Activated CD4-positive, alpha-beta T cell treated with anti-CD3 and anti-CD28 coated beads, Interleukin-2, Interleukin-6, amounts not matched to agents 100 ng/mL and 50 ng/mL, durations not matched to agents 16 hours and 8 hours (primary cell): ENCODE measurements at places on chromosomes 3 and 15.

GRCh38 chr3:78871048-78871447 lies 896.8 kb downstream of the ROBO1 start:
- no peak for DNase-seq

GRCh38 chr15:40425681-40426080 lies 15.1 kb upstream of the BAHD1 start:
- no peak for DNase-seq

DNA sequence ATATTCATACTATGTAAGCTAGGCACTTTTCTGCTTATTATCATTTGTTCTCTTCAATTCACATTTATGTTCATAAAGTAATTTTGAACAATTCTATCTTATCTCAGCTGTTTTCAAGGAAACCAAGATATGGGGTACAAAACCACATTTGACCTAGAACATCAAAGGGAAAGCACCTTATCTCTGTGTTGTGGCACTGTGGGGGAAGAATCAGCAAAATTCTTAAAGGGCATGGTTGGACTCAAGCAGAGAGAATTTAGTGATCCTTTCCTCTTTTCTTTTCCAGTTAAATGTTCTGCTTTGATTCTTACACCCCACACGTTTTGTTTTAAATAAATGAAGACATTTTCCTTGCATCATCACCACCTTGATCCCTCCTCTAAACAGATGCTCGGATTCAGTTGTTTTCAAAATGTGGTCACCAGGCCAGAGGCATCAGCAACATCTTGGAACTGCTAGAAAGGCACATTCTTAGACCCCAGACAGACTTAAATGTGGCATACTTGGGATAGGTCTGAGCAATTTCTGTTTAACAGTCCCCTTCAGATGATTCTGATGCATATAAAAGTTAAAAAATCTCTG lies 128.4 kb upstream of the TP63 start:
- DNase-seq, result peak; percentile 13

DNA sequence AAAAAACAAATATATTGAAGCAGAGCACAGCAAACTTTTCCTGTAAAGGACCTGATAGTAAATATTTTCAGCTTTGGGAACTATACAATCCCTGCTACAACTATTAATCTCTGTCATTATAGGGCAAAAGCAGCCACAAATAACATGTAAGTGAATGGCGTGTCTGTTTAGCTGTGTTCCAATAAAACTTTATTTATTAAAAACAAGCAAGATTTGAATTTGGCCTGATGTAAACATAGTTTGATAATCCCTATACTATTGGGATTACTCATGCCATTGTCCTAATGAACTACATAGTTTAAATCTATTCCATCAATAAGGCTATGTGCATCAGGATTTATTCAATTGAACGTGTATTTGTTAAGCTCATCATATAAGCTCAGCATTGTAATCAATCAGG lies 286.8 kb upstream of the CNTN6 start:
- DNase-seq, result no peak

DNA sequence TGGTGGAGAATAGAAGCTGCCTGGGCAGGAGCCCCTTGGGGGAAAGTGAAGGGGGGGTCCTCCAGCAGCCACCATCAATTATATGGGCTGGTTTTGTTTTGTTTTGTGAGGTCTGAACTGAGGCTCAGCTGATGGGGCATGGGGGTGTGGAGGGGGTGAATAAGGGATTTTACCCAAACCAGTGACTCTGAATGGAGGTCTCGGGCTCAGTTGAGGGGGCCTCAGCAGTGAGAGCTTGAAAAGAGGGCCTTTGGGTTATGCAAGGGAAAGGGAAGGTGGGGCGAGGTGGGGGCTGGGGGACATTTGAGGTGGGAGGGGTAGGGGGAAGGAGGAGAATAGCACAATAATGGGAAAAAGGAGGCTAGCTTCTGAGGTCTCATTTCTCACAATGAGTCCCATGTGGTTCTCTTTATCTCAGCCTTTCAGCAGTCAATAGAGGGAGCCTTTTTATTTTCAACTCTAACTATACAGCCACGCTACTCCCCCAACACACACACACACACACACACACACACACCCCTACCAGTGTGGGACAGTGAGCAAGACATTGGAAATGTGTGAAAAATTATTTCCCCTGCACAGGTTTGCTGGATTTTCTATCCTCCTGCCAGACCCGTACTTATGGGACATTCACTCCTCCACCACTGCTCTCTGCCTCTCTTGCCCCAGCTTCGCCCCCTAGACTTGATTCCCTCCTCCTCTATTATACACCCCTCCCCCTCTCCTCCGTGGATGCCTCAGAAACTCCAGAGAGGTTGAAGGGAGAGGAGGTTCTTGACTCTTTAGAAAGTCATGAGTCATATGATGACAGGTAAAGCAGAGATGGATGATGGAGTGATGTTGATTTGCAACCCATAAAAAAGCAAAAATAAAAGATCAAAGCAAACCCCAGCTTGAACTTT lies 96.0 kb downstream of the GTPBP8 start:
- no peak for DNase-seq

- DNase-seq, result no peak
Measured at GRCh38 chr3:187169231-187169960, 27.9 kb upstream of the RTP1 start.

DNA sequence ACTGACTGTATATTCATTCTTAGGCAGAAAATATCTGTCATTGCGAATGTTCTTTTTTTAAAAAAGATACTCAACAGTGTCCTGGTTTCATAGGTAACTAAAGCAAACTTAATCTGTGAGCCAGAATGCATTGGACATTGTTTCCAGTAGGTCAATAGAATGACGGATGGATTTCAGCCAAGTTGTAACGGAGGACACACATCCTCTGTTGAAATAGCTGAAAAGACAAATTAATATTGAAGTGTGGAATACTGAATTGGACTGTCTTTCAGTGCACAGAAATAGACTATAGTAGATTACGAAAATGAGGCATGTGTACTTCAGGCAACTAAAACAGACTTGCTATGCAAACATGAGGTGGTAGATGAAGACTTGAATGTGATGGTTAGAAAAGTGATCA lies 461.6 kb downstream of the WDR72 start:
- no peak for DNase-seq

DNA sequence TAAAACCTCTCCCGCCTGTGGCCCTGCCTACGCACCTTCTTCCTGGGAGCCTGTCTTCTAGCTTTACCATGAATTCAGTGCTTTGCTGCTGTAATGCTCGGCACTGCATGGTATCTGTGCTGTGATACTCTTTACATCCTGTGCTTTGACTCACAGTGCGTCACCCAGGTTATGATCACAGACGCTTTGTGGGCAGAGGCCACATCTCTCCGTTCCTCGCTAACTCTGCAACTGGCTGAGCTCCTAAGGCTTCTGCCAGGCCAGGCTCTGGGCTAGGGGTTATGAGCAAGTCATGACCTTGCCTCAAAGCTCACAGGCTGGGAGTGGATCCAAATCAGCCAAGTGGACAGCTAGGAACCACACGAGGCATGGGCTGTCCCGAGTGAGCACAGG lies 23.2 kb downstream of the SPTBN5 start:
- DNase-seq, result peak; percentile 70

- DNase-seq, result no peak
Measured at GRCh38 chr3:158732856-158733200, 571 bp upstream of the RARRES1 start.

- DNase-seq, result no peak
Measured at GRCh38 chr3:141642215-141642614, 95.9 kb upstream of the RNF7 start.

- peak; percentile 58 for DNase-seq
Measured at GRCh38 chr15:70142322-70143191, 44.8 kb upstream of the TLE3 start.

DNA sequence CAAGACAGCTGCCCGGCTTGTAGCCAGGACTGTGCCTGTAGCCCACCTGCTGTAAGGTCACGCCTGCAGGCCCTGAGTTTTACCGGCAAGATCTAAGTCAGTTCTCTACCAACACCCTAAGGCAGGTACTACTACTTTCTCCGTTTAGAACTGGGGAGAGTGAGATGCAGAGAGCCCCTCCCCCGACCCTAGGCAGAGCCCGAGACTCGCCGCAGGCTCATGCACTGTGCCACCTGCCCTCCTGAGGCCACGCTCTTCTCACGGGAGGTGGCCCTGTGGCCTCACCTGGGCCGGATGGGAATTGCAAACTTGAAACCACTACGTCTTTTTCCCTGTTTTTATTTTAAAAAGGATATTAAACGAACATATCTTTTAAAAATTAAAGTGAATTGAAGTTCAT lies 36.9 kb upstream of the PCSK6 start:
- no peak for DNase-seq

- no peak for DNase-seq
Measured at GRCh38 chr3:131541288-131541687, 38.5 kb upstream of the MRPL3 start.

DNA sequence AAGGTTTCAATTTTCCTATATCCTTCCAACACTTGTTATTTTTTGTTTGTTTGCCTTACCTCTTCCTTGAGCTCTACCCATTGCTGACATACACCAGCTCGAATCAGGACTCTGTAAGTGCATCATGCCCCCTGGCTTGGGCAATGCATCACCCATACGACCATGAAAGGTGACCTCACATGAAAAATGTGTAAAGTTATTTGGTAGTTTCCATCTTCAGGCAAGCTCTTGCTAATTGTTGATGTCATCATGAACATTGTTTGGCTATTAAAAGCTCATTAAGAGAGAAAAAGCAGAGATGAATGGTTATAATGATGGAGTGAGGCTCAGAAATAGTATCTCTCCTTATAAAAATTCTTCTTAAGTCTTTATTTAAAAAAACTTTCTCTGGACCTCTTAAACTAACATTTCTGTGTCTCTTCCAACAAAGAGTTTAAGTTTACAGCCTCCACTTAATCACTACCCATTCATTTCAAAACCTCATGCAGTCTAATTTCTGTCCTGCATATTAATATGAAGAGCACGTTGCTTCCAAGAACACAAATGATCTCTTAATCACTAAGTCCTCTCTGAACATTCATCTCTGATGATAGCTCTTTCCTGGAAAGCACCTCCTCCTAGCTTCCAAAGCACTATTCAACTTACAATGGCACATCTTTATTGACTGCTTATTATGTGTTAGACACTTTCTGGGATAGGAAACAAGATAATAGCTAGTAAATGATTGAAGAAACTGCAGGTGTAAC lies 236.3 kb downstream of the NFKBIZ start:
- peak; percentile 78 for DNase-seq

DNA sequence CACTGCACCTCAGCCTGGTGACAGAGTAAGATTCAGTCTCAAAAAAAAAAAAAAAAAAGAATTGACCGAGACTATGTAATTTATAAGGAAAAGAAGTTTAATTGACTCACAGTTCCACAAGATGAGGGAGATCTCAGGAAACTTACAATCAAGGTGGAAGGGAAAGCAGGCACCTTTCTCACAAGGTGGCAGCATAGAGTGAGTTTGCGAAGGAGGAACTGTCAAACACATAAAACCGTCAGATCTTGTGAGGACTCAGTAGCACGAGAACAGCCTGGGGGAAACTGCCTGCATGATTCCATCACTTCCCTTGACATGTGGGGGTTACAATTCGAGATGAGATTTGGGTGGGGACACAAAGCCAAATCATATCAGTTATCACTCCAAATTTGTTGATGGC lies 380.9 kb downstream of the EDEM1 start:
- no peak for DNase-seq

DNA sequence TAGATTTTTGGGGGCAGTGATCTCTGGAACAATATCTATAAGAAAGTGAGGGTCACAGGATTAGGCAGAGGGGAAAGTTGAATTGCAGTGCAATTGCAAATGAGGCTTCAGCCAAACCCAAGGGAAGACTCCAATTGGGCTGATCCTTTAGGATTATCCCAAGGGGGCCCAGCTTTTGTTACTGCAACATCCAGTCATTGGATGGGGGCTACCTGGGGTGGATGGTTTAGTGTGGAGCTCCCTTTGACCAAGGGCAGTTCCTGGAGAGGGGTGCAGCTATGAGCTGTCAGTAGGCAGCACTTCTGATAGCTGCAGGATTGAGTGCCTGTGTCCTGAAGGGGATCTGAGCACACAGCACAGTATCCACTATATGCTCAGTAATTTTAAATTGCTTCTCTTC lies 355.2 kb upstream of the AZI2 start:
- DNase-seq, result no peak

GRCh38 chr3:11272906-11273574 lies 843 bp downstream of the ATG7 start:
- no peak for DNase-seq

DNA sequence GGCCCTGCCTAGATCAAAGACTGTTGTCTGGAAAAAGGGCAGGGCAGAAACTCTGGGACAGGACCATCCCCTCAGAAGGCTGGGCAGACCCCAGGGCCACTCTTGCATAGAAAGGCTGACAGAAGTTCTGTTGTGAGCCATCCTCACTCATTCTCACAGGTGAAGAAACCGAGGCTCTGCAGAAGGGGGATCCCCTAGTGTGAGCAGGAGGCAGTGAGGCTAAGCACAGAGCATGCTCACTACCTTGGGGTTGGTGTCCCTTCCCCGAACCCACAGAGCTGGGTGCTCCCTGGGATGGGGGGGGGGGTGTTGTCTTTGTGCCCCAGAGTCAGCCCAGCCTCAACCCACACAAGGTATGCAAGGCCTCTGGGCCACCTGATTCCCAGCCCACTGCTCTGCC lies 50.9 kb upstream of the TMEM115 start:
- no peak for DNase-seq

- DNase-seq, result peak; percentile 88
Measured at GRCh38 chr3:56682462-56683121, 473 bp downstream of the TASOR start.

DNA sequence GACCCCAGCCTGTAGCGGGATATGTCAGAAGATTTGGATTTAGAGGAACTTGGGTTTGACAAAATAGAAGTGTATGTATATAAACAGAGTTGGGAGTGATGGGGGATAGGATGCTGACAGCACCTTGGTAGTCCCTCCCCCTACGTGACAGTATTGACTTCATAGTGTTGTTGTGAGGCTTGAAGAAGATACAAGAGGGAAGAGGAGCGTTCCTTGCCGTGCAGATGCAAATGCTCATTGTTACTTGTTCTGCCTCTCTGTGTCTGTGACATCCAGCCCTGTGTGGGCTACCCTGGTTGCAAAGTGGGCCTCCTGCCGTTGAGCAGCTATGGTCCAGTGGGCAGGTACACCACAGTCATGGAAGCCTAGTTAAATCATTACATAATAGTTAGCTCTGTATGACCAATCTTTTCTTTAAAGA lies 45.0 kb downstream of the SMAD3 start:
- no peak for DNase-seq

- no peak for DNase-seq
Measured at GRCh38 chr3:11568503-11569155, 75.1 kb downstream of the VGLL4 start.

GRCh38 chr3:22969276-22969675 lies 233.9 kb upstream of the UBE2E2 start:
- DNase-seq, result no peak
